ENCODE measurements at places on chromosomes 5 and 9. TPM values are rescaled to one million over a fixed set of nuclear protein-coding genes. Genes with fewer than 3 reads are reported as not detected.

DNA sequence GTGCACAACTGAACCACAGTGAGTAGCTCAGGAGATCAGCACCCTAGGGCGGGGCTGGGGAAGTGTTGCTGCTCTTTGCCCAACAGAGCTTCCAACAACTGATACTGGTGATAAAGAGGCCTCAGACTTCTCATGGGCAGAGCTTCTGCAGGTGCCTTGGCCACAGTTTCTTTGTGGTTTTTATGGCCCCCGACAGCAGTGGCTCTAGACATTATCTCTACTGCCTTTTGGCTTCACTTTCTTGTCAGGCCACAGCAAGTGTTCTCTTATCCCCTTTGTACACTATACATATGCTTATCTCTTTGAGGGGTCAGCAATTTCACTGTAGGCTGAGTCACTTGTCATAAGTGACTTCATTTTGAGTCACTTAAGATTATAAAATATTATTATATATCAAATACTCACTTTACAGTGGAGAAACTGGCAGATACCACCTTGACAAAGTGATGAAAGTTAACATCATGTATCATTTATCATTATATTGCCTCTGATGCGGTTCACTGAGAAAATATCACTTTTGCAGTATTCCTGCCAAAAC lies 90.9 kb upstream of the COX7C start:
- ATAC-seq: no peak

DNA sequence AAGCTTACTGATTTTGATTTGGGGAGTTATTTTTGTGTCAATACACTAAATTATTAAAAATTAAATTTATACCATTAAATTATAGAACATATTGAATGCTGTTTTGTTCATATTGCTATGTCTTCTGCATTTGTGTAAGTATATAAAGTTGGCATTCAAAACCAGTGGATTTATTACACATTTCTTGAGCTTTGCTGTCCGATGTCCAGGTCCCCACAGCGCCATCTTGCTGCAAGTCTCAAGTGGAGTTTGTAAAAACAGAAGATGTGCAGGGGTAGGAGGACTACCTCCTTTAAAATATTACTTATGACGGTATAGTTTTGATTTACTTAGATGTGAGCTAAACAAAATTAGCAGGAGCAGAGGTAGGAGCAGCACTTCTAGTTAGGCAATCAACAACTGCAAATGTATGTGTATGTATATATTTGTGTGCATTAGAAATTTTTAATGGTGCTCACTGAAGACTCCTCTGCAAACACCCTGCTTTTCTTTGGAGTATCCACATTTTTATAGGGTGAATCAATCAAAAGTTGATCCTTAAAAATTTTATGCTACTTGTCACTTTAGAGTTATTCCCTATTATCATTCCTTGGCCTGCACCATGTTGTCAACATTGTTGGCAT lies 37.4 kb downstream of the CPEB4 start:
- ATAC-seq: no peak

- no peak for ATAC-seq
Measured at GRCh38 chr9:11235061-11235460, 622.3 kb upstream of the PTPRD start.

DNA sequence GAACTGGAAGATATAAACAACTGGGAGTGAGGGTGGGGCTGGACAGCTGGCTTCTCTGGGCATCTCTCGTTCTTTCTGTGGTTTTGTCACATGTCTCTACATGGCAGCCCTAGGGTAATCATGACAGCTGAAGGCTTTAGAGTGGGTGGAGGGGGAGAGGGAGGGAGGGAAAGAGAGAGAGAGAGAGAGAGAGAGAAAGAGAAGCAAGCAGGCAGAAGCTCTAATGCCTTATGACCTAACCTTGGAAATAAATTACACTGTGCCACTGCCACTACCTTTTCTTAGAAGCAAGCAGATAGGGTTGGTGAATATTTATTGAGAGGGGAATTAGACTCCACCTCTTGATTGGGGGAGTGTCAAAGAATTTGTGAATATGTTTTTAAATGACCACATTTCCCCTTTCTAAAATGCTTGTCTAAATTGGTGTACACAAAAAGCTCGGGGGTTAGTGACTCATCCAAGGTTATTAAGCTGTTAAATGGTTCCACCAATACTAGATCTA lies 2.6 kb upstream of the DAPK1 start:
- ATAC-seq: peak; percentile 6

- peak; percentile 82 for ATAC-seq
Measured at GRCh38 chr5:132265336-132266030, 8.0 kb downstream of the PDLIM4 start.

Gene TAF11L5
- 2.3 TPM for total RNA-seq
